ENCODE measurements at places on chromosomes 11 and 22.

DNA sequence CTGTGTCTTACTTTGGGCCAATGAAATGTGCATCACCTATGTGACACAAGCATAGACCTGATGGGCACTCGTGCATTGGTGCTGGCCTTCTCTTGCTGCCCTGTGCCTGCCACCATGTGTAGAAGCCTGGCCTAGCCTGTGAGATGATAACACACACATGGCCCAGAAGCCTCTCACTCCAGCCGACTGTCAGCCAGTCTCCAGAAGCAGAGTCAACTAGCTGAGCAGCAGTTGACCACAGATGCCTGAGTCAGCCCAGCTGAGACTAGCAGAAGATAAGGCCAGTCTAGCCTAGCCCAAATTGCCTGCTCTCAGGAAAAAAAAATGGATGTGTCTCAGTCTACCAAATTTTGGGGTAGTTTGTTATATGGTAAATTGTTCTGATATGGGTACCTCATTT is 46.2 kb downstream of the CSNK2A3 start:
- no peak for DNase-seq

GRCh38 chr11:17208257-17208999 is 642 bp upstream of the PIK3C2A start:
- peak; percentile 72 for DNase-seq

- no peak for DNase-seq
Measured at GRCh38 chr11:27719546-27719925, 19.3 kb upstream of the BDNF start.

DNA sequence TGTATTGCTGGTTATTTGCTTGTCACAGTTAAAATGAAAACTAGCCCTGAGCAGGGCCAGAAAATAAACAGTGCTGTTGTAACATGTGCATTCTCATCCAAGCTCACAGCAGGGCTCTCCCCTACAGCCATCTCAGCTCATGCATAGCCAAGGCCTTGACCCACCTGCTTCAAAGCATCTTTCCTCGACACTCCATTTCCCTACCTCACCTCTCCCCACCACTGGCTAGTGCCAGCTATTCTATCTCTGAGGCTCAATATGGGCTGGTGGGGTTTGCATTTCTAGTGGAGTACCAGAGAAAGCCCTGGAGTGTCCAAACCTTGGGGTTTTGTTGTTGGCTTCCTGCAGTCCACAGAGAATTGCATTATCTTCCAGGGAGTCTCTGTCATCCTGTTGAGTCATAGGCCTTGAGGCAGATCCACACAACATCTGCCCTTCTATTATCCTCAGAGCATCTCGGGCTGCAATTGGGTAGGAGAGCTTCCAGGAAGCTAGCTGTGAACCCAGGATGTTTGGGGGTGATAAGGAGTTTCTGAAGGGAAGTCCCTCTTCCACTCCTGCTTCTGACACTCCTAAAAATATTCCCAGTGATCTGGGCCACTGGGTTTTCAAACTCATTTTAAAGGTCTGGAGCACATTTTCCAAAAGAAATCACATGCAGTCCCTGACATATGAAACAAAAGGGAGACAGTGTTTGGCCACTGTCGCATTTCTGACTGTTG is 36.1 kb upstream of the AMOTL1 start:
- DNase-seq, result peak; percentile 92

DNA sequence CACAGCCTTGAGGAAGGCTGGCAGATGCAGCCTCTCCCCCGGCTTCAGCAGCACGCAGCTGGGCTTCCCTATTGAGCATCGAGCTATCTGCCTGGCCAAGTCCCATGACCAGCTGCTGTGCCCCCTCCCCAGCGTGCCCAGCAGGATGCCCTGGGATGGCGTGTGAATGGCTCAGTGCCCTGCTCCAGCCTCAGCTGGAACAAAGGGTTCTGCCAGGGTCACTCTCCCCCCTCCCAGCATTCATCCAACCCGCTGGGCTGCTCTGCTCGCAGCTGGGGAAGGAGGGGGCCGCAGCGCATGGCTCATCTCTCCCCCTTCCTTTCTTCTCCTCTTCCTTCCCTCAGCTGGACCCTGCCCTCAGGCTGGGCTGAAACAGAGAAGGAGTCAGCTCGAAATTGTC is 14.5 kb downstream of the LRP4 start:
- no peak for DNase-seq

GRCh38 chr22:38249803-38250642 is 22.8 kb downstream of the TMEM184B start:
- no peak for DNase-seq

DNA sequence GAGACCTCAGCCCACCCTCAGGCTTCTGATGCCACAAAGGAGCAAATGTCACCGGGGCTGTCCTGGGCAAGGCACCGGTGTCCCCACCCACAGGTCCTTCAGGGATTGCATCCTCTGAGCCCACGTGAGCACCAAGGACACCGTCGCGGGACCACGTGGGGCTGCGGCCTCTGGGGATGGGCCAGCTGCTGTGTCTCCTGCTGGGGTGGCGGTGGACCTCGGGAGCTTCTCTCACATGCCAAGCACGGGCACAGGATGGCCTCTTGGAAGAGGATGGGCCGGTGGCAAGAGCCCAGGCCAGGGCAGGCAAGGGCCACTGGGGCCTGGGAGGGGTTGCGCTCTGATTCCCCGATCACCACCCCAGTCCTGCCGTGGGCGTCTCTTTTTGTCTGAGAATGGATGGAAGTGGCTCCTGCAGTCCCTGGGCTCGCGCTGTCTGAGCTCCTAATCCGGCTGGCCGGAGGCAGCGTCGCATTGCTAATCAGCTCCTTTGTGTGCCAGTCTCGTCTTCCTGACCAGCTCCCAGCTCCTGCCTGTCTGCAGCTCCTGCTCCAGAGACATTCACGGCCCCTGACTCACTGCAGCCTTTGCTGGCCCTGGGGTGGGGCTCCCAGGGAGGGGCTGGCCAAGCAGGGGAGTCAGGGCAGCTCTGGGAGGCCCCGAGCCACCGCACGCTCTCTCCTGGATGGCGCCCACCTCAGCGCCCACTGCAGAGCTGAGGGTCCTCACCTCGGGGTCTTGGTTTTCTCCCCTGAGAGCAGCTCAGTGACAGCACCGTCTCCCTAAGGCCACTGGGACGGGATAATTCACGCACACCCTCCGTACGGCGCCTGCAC is 146.7 kb downstream of the CTTN start:
- no peak for DNase-seq

DNA sequence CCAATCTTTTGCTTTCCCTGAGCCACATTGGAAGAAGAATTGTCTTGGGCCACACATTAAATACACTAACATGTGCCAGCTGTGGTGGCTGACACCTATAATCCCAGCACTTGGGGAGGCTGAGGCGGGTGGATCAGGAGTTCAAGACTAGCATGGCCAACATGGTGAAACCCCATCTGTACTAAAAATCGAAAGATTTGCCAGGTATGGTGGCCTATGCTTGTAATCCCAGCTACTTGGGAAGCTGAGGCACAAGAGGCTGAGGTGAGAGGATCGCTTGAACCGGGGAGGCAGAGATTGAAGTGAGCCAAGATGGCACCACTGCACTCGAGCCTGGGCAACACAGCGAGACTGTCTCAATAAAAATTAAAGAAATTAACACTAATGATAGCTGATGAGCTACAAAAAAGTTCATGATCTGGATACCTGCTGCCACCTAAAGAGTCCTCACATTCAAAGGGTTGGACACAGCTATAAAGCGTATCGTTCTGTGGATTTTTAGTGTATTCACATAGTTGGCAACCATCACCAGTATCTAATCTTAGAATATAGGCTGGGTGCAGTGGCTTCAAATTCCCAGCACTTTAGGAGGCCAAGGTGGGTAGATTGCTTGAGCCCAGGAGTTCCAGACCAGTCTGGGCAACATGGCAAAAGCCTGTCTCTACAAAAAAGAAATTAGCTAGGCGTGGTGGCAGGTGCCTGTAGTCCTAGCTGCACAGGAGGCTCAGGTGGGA is 3.4 kb upstream of the LDHC start:
- peak; percentile 3 for DNase-seq

GRCh38 chr11:118124929-118125535 is 27.6 kb downstream of the SCN4B start:
- DNase-seq, result no peak

DNA sequence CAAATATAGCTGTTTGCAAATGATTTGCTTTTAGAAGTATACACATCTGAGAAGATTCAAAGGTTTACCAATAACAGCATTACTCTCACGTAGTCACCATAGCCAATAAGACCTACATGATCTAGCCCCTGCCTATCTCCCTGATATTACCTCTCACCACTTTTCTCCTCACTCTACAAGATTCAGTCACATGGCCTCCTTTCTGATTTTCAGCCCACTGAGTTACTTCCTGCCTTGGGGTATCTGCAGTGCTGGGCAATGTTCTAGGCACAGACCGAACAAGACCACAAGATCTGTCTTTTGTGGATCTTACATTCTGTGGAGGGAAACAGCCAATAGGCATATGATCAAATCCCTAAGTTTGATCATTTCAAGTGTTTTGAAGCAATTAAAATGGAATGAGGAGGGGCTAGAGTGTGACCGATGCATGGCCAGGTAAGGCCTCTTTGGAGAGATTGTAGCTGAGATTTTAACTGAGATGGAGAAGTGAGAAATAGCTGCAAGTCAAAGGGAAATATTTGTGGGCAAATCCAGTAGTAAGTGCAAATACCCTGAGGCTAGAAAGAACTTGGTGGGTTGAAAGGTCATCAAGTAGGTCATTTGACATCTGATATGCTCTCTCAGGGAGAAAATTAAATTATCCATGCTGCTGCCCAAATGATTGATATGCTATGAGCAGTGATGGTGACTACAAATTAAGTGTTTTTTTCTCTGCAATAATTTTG is 43.1 kb downstream of the ARL14EP start:
- DNase-seq, result no peak

DNA sequence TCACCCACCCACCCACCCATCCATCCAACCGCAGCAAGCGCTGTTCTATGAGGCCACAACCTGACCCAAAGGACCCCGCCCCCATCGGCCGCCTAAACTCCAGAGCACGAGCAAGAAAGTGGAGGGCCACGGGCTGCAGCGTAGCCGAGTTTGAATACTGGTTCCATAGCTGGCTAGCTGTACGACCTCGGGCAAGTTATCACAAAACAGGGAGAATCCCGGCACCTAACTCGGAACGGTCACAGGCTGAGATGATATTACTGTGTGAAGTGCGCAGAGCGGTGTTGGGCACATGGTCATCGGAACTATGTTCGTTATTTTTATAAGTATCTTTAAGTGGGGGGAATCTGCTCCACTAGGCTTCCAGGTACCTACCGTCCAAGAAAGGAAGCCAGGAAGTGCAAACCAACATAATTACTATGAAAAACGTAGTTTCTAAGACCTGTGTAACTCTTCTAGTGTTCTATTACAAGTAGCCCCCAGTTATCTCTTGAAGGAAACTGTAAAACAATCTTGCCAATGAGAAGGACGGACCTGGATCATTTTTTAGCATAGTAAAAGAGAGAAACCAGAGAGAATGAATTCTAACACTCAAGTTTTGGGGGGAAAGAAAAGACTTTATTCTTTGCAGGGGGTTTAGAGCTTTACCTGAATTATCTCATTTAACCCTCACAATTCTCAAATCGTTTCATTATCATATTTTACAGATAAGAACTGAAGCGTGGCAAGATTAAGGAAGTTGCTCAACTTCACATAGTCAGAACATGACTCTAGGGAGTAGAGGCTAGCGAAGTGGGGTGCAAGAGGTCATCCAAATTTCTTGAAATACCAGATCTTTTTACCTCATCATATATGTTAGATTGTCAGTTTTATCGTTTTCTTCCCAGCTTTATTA is 663 bp upstream of the BUD13 start:
- peak; percentile 40 for DNase-seq

DNA sequence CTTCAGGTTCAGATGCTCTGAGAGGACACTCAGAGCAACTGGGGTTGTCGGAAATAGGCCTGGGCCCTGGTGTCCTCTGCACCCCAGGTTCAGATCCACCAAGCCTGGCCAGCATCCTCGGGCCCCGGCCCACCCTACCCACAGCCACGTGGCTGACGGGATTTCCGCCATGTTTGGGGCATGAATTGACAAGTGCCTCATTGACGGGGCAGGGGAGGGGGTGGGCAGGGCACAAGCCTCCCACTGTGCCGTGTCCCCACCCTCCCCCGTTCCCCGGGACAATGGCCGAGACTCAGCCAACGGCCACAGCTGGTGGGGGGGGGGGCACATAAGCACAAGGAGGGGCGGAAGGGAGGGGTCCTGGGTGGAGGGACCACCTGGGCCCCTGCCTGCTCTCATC is 8.5 kb downstream of the MYRF start:
- DNase-seq, result no peak

DNA sequence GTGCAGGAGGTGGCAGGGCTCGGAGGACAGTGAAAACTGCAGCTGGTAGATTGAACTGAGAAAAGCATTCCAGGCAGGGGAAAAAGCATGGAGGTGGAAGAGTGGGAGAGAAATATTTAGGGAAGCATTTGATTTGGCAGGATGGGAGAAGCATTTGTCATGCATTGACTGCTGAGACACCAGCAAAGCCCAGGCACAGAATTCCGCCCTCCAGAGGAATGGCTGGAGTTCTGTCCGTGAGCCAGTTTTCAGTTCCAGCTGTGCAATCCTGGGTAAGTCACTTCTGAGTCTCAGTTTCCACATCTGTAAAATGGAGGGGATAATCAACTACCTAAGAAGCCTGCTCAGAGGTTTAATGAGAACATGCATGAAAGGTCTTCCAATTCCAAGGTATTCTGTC is 4.3 kb upstream of the TSKU start:
- no peak for DNase-seq

- no peak for DNase-seq
Measured at GRCh38 chr22:22058633-22059290, 76.2 kb upstream of the TOP3B start.
